ENCODE measurements at places on chromosomes 5 and 9. TPM values are rescaled to one million over a fixed set of nuclear protein-coding genes. Genes with fewer than 3 reads are reported as not detected.
A peak's percentile ranks its signal among the peaks of the same experiment; 100 is the strongest.

Gene NEURL1B
- total RNA-seq, result 5.4 TPM

Gene ACER2
- total RNA-seq, result 0.65 TPM

Gene PCDHGA3
- total RNA-seq, result 0.51 TPM

Gene PCDHB13
- 2.9 TPM for total RNA-seq

Gene TOR4A
- 3.5 TPM for total RNA-seq

Gene IL9
- not detected for total RNA-seq

GRCh38 chr5:66364186-66364585, 220.1 kb downstream of the SREK1 start:
- no peak for DNase-seq

DNA sequence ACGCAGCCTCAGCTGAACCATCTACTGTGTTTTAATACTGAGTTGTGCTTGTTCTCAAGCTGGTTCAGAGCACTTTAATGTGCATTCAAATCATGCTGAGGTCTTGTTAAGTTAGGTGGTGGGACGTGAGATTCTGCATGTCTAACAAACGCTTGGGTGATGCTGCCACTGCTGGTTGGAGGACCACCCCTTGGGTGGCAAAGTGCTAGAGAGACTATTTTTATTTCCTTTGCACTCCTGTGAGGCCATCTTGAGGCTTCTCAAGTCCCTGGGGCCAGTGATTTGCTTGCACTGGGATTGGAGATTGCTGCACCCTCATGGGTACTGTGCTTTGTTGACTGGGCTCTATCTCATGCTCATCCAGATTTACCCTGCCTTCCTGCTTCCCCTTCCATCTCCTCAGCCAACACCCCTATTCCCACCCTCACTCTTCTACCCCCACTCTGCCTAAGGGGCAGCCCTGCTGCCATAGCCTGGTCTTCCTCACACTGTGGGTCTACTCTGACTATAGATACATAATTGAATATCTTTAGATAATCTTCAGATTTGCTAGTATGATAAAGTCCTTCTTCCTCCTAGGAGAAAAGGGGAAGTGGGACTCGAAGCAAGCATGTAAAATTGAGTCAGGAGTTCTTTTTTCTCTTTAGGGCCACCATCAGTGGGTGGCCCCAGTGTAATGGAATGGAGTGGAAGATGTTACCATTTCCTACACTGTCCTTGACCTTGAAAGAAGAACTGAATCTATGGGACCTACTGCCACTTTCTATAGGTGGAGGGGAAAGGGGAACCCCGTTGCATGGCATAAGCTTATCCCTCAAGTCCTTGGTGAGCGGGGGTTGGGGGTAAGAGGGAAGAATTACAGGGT, 45.1 kb upstream of the SUB1 start:
- DNase-seq, result no peak

DNA sequence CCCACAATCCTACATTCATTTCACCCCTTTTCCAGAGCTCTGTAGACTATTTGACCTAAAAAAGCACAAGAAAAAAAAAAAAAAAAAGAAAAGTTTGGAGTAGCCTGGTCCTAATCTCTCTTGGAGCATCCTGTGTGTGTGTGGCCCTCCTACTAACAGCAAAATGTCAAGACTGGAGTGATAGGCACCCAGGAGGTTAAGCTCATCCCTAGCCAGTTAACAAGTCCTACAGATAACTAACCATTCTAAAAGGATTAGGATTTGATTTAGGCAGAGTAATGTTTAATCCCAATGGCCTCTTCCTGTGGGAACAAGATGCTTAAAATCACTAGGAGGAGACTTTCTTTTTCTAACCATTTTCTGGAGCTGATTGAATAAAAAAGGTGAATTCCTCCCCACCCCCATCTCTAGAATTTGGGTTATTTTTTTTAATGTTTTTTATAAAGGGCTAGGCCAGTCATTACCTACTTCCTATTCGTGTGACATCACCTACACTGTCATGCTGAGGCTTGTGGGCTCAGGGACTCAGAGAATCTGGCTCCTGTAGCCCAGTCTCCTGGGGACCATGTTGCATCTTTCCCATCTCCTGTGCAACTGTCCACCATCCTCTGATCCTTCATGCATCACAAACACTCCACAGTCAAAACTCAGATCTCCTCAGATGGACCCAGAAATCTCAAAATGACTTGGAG, 43.2 kb upstream of the NR3C1 start:
- DNase-seq, result no peak

DNA sequence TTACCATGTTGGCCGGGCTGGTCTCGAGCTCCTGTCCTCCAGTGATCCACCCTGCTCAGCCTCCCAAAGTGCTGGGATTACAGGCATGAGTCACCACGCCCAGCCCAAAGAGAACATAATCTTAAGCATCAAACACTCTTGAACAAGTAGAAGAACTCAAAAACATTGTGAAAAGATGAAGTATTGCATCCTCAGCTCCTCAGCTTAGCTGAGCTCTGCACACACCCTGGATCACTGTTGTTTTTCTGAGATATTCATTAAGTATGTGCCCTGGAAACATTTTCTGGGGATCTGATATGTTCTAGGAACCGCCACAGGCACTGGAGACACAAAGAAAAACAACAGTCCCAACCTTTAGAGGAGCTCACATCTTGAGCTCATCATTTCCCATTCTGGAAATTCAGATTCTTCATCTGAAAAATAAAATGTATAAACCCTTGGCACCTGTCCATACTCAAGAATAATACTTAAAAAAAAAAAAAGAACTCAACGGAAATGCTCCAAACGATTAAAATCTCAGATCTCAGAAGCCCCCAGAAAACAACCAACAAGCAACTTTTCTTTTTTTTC, 62.2 kb upstream of the ZNF462 start:
- DNase-seq, result no peak

DNA sequence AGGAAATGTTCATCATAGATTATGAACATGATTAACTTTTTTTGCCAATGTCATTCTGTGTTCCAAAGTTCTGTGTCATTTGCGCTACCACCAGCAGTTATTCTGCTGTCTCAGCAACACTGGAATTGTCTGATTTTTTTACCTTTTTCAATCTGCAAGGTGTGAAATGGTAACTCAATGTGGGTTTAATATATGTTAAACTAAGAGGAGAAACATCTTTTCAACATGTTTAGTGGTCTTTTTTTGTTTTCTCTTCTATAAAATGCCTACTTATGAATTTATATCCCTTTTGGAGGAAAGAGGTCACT, 49.1 kb upstream of the GRAMD2B start:
- no peak for DNase-seq

DNA sequence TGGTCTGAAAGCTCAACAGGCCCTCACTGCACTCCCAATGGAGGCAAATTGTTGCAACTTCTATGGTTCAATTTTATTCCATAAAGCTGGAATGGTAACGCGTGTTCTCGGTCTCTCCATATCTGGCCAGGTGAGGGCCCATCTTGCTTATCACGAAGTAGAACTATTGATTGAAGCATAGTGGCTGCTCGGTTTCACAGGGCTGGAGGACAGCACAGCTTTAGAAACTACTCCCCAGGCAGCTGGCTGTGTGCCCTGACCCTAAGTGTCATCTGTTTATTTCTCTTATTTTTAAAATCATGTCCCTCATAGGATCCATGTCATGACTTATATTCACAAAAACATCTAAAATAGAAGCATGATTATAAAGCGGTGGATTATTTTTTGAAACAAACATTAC, 223.4 kb downstream of the NPR3 start:
- DNase-seq, result no peak

DNA sequence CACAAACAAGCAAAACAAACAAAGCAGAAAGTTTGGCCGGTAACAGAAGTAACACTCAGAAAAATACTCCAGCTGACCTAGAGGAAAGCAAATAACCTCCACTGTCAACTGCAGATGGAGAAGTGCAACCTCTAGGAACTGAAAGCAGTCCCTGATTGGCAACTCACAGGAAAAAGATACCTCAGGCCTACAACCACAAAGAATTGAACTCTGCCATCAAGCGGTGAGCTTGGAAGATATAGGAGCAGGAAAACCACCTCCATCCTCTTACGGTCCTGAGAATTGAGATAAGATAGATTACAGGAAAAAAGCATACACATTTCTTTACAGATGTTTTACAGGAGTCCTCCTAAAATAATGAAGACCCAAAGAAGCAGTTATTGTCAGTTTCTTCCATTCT, 184.5 kb downstream of the PDZD2 start:
- DNase-seq, result no peak

- DNase-seq, result no peak
Observed at GRCh38 chr5:95449460-95449859, 58.3 kb downstream of the FAM81B start.

GRCh38 chr9:79700607-79701360, 129.0 kb downstream of the TLE4 start:
- DNase-seq, result no peak

GRCh38 chr5:79924936-79925893, 65.8 kb downstream of the MTX3 start:
- DNase-seq, result no peak

- no peak for DNase-seq
Observed at GRCh38 chr9:137294681-137295237, 7.3 kb downstream of the NRARP start.

- no peak for DNase-seq
Observed at GRCh38 chr5:139636975-139637408, 11.2 kb upstream of the CXXC5 start.

- no peak for DNase-seq
Observed at GRCh38 chr5:142325725-142326479, 1.1 kb upstream of the SPRY4 start.

DNA sequence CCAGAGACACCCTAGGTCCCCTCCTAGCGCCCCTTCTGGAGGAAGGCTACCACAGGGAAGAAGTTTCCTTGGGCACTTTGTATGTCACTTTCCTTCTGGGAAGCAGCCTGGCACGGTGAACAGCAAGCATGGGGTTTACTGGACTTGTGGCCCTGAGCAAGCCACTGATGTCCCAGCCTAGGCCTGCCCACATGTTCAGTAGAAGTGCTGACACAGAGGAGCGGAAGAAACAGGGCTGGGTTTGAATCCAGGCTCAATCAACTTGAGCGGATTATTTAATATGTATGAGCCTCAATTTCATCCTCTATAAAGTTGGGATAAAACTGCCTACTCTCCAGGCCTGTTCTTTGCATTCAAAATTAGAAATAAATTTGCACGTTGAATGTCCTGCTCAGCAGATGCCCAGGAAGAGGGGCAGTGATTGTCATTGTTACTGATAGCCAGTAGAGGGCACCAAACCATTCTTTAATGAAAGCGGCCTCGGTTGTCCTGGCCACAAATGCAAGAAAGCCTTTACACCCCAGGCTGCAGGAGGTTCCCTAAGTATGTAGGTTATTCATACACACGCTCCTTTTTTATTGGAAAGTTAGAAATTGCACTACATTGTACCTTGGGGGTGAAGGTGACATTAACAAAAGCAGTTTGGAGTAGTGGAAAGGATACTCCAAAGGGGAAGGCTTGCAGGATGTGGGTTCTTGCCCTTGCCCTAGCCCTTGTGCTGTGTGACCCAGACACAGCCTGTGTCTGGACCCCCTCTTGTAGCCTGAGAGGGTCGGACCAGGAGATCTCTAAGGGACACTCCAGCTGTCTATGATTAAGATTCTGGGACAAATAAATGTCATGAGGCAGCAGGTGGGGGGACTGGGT, 13.4 kb upstream of the XPA start:
- DNase-seq, result no peak

- DNase-seq, result no peak
Observed at GRCh38 chr5:124309241-124309980, 437.0 kb downstream of the ZNF608 start.

- DNase-seq, result peak; percentile 81
Observed at GRCh38 chr5:10555277-10555684, 8.6 kb upstream of the ANKRD33B start.

GRCh38 chr5:113354055-113354454, 80.7 kb downstream of the TSSK1B start:
- DNase-seq, result no peak

DNA sequence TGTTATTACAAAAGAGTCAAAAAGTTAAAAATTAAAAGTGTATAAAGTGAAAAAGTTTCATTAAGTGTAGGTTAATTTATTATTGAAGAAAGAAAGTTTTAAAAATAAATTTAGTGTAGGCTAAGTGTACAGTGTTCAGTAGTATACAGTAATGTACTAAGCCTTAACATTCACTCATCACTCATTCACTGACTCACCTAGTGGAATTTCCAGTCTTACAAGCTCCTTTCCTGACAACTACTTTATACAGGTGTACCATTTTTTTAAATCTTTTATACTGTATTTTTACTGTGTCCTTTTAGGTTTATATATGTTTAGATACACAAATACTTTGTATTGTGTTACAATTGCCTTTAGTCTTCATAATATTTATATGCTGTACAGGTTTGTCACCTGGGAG, 530.2 kb upstream of the FAM174A start:
- DNase-seq, result no peak

GRCh38 chr5:151014680-151015343, 5.6 kb upstream of the GPX3 start:
- no peak for DNase-seq

- DNase-seq, result no peak
Observed at GRCh38 chr9:120904061-120904977, 22.3 kb downstream of the TRAF1 start.

DNA sequence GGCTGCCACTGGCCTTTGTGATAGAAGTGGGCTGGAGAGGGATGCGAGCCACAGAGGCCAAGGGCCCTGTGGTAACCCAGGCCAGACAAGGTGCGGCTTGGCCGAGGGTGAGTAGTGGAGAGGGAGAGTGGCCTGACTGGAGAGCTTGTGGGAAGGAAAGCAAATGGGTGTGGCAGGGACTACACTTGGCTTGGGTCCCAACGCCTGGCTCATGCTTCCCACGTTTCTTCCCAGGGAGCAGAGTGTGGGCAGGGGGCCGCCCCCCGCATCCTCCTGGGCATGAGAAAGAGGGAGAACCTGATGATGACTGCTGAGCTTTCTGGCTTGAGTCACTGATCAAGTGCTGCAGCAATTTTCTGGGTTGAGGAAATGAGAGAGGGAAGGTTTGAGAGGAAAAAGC, 95.7 kb downstream of the ANKH start:
- no peak for DNase-seq

DNA sequence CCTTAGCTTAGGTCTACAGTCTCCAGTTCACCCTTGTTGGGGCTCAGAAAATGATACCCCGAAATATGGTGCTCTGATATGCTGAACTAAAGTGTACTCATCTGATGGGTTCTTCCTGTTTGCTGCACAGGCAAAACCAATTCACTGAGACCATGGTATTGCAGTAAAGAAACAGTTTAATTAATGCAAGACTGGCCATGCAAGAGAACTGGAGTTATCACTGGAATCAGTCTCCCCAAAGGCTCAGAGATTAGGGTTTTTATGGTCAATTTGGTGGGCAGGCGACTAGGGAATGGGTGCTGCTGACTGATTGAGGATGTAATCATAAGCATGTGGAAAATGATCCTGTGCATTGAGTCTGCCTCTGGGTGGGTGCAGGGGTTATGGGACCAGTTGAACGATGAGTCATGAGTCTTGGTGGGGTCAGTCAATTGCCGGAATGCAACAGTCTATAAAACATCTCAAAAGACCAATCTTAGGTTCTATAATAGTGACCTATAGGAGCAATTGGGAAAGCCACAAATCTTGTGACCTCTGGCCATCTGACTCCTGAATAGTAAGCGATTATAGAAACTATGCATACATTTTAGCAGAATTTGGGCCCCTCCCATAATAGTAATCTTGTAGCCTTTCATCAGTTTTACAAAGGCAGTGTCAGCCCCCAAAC, 113.0 kb upstream of the ANKRD55 start:
- DNase-seq, result no peak

All from chondrocyte (in vitro differentiated cells).